AG08395 (cell line): ENCODE measurements at places on chromosomes 16 and 17.

GRCh38 chr17:74027444-74027843, 176.0 kb upstream of the RPL38 start:
- DNase-seq = no peak

DNA sequence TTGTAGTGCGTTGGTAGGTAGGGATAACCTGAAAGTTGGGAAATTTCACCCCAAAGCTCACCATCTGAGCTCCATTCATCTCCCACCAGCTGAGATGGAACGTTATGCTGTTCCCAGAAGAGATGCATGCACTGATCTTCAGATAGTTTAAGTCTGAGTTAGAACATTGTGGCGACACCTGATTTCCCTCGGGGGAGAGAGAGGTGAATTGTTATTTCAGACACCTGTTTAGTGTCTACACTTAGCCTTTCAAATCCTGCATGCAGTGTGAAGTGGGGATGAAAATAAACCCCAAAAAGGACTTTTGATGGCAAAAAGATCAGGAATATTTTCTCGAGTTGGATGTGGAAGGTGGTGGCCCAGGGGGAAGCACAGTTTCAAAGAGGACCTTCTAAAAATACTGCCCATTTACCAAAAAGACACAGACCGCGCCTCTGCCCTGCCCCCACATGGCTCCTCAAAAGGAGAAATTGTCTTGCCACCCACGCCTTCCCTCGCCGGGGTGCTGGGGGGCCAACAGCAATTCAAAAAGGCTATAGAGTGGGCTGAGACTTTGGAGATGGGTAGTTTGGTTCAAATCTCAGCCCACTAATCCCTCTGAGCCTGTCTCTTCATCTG, 11.4 kb downstream of the CIITA start:
- DNase-seq = no peak

GRCh38 chr16:21179126-21179982, 20.9 kb downstream of the LDAF1 start:
- no peak for DNase-seq

DNA sequence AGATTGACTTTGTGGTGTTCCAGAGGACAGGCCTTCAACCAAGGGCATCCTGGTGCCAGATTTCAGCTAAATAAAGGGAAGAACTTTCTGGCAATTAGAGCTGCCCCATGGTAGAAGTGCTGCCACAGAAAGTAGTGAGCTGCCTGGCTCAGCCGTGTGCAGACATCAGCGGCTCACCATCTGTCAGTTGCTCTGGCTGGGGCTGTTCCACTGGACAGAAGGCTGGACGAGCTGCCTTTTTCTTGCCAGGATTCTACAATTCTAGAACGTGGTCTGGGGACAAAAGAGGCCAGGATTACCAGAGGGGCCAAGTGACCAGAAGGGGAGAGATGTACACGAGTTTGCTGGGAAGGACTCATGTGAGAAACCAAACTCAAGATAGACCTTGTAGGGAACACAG, 107.0 kb upstream of the RPL38 start:
- no peak for DNase-seq

DNA sequence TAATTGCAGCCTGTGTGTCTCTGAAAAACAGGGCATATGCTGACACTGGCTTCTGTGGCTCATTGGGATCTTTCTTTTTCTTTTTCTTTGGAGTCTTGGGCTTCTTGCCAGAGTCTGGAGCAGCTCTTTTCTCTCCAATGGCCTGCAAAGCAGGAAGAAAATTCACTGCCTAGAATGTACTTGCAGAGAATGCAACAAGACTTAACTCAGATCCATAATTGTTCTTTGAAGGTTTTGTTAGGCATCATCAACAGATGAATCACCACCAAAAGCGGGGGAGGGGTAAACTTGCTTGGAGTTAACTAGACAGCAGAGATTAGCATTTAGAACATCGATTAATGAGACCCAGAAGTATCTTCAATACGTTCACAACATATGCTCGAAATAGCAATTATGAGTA, 100.9 kb downstream of the TOX3 start:
- DNase-seq = no peak

DNA sequence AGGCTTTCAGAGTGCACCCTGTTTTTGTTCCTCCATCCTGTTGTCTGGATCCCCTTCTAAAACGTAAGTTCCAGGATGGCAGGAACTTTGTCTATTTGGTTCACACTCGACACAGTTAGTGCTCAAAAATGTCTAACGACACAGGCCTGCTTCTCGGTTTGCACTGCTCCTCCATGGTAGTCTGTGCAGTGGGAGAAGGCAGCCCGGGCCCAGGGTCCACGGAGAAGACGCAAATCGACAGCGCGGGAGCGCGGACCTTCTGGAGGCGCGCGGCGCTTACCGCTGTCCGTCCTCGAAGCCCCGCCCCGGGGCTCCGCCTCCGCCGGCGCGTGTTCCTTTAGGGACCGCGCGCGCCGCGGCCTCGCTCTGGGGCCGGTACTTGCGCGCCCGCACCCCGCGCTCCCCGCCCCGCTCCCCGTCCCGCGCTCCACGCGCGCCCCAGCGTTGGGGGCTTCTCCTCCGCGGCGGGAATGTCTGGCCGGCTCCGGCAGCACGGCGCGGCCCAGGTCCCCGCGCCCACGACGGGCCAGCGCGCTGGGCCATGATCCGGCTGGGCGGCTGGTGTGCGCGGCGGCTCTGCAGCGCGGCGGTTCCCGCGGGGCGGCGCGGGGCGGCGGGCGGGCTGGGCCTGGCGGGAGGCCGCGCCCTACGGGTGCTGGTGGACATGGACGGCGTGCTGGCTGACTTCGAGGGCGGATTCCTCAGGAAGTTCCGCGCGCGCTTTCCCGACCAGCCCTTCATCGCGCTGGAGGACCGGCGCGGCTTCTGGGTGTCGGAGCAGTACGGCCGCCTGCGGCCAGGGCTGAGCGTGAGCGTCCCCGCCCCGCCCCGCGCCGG, at the start of gene NT5M:
NT5M (plus strand) TSS at position 364 of the 837 bp plus-strand sequence; CDS start at position 542, 178 bp downstream.
- DNase-seq = peak; percentile 83

DNA sequence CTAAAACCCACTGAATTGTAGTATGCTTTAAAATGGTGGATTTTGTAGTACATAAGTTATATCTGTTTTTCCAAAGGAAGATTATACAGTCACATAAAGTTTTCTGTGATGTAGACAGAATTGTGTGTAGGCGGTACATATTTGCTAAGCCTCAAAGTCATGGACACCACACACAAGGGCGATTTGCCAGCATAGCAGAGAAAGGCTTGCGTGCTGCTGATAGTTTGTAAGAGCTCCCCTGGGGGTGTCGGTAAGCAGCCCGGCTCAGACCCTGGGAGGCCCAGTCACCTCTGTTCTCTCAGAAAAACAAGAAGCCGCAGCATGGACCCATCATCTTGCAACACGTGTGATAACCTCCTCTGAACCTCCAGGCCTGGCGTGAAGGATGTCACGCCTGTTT, 38.3 kb upstream of the AKTIP start:
- DNase-seq = no peak

DNA sequence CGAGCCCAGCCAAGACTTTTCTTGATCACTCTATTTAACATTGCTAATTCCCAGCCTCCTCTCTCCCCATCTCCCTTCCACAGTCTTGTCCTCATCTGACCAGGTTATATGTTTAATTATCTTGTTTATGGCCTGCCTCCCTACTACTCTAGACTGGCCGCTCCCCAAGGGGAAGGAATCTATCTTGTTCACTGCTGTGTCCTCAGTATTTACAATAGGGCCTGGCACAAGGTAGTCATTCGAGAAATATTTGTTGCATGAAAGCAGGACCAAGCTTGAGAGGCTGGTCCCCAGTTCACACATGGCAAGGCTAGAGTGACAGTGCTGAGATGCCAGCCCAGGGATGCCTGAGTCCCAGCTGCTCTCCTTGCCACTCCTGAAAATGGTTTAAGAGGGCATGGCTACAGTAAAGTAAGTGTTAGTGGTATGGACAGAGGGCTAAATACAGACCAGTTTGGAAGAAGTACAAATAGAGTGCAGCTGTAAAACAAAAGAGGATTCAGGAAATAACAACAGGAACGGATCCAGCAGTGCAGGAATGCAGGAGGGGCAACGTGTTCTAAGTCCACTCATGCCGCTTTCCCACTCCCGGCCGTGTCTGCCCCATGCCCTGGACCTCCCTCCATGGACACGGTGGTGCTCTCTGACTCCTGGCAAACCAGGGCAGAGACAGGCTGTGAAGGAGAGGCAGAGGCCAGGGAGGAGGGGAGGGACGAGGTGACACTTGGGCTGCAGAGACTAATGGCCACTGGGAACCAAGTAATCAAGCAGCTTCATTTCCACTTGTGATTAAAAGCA, 65.6 kb downstream of the TOM1L2 start:
- no peak for DNase-seq
